ENCODE measurements at places on chromosomes 12 and 14. TPM values are rescaled to one million over a fixed set of nuclear protein-coding genes. Genes with fewer than 3 reads are reported as not detected.

DNA sequence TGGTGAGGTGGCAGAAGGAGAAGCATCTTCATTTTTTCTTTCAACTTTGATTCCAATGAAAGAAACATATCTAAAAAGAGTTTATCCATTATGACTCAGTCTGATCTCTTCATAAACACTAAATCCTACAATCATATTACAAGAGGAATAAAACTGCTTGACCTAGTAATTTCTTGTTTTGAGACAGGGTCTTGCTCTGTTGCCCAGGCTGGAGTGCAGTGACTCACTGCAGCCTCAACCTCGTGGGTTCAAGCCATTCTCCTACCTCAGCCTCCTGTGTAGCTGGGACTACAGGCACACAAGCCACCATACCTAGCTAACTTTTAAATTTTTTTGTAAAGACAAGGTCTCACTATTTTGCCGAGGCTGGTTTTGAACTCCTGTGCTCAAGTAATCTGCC is 147.2 kb downstream of the NDUFA12 start:
- DNase-seq = no peak

Gene DCN
- 12.5 TPM for total RNA-seq

Gene MGP
- 9.3 TPM for total RNA-seq

DNA sequence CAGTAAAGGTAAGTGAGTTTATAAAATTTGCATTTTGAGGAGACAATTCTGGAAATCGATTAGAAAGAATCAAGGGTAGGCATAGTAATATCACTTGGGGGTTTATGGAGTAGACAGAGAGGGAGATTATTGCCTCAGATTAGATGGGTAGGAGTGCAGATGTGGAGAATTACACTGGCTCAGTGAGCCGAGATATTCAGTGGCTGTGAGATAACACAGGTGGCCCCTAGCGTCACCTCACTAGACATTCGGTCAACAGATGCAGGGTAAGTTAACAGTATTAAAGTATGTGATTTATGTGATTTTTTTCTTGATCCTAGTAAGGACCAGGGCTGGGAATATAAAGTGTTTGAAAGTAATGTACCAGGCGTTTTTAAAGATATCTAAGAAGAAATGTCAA is 39.6 kb upstream of the KLRD1 start:
- no peak for DNase-seq

Gene MYF6
- total RNA-seq = 0.14 TPM

- DNase-seq = no peak
Observed at GRCh38 chr14:100765296-100765695, 38.6 kb downstream of the DLK1 start.

GRCh38 chr12:25992026-25992782 is 33.7 kb downstream of the RASSF8 start:
- DNase-seq = no peak

GRCh38 chr12:114846771-114847170 is 162.8 kb upstream of the TBX3 start:
- no peak for DNase-seq

- no peak for DNase-seq
Observed at GRCh38 chr12:22180705-22181104, 134.7 kb downstream of the CMAS start.

GRCh38 chr12:104796475-104796862 is 161.6 kb downstream of the SLC41A2 start:
- DNase-seq = no peak
